ENCODE measurements at places on chromosomes 7 and 10. TPM values are rescaled to one million over a fixed set of nuclear protein-coding genes. Genes with fewer than 3 reads are reported as not detected.

Gene ZNF25
- total RNA-seq = 5.3 TPM

Gene COX19
- total RNA-seq = 55.2 TPM

Gene MBL2
- total RNA-seq = not detected

Gene CLDN15
- 14.4 TPM for total RNA-seq

DNA sequence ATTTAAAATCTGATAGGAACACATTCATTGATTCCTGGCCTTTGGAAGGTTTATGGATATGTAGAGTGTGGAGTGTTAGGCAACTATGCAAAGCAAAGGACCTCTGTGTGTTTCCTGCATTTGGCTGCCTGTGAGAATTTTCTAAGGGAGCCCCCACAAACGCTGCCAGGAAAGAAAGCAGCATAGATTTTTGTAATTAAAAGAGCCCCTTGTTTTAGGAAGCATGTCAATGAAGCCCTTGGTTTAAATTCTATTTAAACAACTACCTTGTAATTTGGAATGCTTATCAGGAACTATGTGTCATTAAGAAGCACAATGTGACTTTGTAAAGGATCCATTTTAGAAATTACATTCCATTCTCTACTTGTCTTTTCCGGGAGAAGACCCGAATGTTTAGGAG, 742.5 kb downstream of the NXPH1 start:
- DNase-seq = no peak
- H3K36me3 ChIP-seq = no peaks in the 10 kb centered on the region
- H3K27ac ChIP-seq = no peak overlapping the region
- H3K4me1 ChIP-seq = no peaks in the 10 kb centered on the region
- no peak overlapping the region for H3K4me3 ChIP-seq
- H3K27me3 ChIP-seq = no peaks in the 10 kb centered on the region

DNA sequence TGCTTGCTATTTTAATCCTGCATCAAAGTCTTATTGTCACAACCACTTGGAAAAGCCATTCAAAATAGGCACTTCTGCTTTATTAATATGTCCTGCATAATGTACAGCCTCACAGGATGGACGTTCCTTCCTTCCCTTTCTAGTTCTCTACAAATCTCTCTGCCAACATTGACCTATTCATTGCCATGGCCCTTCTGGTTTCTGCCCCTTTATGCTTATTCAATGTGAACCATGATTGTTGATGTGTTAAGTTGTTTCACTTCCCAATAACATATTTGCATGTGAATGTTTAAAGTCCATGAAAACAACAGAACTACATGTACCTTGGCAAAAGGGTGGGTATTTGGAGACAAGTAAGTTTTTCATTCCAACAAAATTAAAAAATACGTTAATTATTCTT, 45.7 kb downstream of the COL28A1 start:
- H3K4me3 ChIP-seq = no peak overlapping the region
- H3K27ac ChIP-seq = peak overlapping the region; percentile 25
- DNase-seq = no peak
- no peaks in the 10 kb centered on the region for H3K36me3 ChIP-seq
- H3K4me1 ChIP-seq = peaks cover 13% of the 10 kb centered on the region

DNA sequence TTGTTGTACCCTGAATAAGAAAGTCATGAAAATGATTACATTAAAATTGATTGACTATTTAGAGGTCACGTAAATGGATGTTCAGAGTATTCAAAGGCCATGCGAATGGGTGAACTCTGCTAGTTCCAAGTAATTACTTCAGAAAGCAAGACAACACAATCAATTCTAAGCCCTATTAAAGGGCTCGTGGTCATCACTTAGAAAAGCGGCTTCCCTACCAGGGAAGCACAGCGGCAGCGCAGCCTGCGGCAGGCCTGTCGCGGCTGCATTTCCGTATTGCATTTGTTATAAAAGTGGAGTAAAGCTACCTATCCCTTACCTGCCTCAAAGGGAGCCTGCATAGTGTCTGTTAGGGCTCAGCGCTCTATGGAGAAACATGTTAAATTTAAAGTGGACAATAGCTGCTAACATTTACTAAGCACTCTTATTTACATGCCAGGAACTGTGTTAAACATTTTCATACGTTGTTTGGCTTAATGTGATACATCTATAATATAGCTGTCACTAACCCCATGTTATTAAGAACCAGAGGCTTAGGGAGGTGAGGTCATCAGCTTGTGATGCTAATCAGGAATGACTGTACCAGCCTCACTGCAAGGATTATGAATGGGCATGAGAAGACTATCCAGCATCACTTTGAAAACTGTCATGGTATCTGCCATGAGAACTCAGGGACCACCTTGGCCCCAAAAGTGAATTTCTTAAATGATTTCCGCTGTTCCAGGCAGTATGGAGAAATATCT, 187.5 kb downstream of the CELF2 start:
- H3K27ac ChIP-seq = no peak overlapping the region
- peaks cover 4% of the 10 kb centered on the region for H3K36me3 ChIP-seq
- no peak overlapping the region for H3K4me3 ChIP-seq
- no peaks in the 10 kb centered on the region for H3K27me3 ChIP-seq
- DNase-seq = no peak
- peaks cover 7% of the 10 kb centered on the region for H3K4me1 ChIP-seq

- no peak for DNase-seq
- peaks cover under 1% of the 10 kb centered on the region for H3K4me1 ChIP-seq
- H3K27ac ChIP-seq = no peak overlapping the region
- no peak overlapping the region for H3K4me3 ChIP-seq
Measured at GRCh38 chr7:67489881-67490280, 493.2 kb downstream of the TYW1 start.

- no peaks in the 10 kb centered on the region for H3K27me3 ChIP-seq
- H3K36me3 ChIP-seq = no peaks in the 10 kb centered on the region
- no peak overlapping the region for H3K27ac ChIP-seq
- DNase-seq = no peak
Measured at GRCh38 chr7:102270178-102270887, 16.3 kb upstream of the SH2B2 start.

DNA sequence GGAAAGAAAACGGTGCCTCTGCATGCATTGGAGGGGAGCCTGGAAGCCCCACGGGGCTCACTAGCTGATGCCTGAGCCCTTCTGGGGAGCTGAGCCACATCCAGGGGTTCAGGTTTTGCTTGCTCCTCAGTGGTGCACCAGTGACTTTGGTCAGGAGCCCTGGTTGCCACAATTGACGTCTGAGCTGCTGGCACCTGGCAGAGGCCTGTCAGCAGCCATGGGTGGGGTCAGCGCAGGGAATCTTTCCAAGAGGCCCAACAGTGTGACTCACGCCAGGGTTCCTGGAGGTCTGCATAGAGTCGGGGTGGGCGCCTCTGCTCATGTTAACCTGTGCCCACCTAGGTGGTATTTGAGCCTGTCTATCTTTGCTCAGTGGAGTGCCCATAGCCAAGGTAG, 138.7 kb downstream of the NEURL1 start:
- H3K4me3 ChIP-seq = no peak overlapping the region
- H3K36me3 ChIP-seq = peaks cover 8% of the 10 kb centered on the region
- H3K4me1 ChIP-seq = peaks cover 27% of the 10 kb centered on the region
- H3K27ac ChIP-seq = no peak overlapping the region

Measured in suprapubic skin (tissue), 4 donors.